ENCODE measurements at places on chromosomes 11 and 22.

- DNase-seq = no peak
These were observed 106.3 kb downstream of the MPPED2 start for GRCh38 chr11:30479899-30480298.

GRCh38 chr11:13438291-13438690, 24.7 kb downstream of the BTBD10 start:
- DNase-seq = no peak

DNA sequence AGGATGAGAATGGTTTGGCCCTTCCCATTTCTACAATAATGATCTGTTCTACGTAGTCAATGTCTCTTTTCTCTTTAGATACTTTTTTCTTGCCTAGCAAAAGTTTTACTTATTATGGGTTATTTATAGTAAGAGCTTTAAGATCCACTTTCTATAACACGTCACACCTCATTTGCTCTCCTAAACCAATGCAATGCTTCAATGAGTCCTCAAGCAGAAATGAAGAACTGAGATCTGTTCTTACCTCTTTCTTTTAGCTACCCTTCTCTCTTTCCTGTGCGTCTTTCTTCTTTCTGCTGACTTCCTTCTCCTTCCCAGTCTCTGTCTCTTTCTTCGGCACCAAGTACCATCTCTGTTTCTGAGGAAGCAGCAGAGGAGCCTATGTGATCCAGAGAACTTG, 61.8 kb downstream of the SNX19 start:
- no peak for DNase-seq

GRCh38 chr22:42001121-42001520, 2.5 kb downstream of the WBP2NL start:
- DNase-seq = no peak

DNA sequence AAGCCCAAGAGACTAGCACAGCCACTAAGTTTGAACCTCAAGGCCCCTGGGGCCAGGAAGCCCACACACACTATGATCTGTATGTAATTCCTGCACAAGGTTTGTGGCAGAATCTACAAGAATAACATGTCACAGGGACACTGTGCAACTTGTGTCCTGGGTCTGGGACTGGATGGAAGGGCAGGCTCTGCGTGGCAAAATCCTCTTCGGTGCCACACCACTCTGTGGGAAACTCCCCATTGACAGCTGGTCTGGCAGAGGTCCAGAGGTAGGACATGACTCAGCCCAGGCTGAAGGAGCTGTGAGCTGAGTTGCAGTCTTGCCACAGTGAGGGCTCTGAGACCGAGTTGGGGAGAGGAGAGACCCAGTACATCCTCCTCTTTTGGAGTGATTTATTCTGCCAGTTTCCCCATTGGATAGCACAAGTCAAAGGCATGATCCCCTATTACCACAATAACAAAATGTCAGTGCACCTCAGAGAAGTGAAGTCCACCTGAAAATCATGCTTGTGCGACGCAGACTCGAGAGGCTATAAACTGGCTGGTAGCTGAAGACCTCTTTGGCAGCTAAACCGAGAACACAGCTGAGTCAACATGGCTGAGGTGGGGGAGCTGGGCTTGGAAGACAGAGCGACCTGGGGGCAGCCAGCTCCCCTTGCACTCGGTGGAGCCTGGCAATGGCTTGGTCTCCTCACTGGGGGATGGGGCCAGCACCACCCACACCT, 23.3 kb upstream of the SERPIND1 start:
- peak; percentile 44 for DNase-seq

DNA sequence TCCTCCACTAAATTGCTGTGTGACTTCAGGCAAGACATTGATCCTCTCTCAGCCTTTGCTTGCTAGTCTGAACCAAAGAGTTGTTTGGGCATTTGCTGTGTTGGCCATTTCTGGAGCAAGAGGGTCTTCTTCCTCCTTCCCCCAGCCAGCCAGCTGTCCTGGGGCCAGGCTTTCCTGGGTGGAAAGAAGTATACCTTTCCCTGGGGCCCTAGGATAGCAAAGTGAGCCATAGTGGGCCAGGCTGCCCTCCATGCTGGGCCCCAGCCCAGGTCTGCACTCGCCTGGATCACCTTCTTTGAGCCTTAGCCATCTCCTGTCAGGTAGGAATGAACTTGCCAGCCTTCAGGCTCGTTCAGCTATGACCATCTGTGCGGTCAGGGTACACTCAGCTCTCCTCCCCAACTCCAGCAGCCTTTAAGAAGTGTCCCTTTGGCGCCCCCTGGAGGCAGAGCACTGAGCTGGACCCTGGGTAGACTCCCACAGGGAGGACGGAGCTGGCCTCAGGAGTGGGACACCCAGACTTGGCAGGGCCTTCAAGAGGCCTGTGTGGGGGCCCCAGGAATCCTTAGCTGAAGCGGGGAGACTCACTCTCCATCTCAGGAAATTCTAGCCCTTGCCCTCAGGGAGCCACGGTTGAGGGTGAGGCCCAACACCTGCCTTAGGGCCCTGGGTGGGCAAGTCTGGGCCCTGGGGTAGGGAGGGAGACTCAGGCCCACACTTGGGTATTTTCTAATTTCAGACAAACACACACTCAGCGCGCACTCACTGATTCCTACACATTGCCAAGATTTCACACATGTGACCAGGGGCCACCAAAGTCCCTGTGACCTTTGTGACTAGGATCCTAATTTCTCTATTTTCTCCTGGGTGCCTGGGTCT, 35.6 kb upstream of the TPBGL start:
- DNase-seq = peak; percentile 78

DNA sequence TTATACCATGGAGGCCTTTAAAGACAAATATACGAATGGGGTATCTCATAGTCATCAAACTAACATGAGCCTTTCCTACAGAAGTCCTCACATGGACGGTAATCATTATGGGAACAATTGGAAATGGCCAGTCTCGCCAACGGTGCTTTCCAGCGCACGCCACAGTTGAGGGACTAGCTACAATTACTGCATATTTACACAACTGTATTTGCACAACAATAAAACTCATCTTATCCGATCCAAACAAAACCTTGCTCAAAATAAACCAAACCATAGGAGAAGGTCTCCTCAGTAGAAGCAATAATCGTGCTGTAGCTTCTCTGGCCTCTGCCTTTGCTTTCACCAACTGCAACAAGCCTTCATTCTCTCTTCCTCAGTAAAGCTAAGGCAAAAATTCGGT, 5.9 kb downstream of the CADM1 start:
- DNase-seq = no peak

DNA sequence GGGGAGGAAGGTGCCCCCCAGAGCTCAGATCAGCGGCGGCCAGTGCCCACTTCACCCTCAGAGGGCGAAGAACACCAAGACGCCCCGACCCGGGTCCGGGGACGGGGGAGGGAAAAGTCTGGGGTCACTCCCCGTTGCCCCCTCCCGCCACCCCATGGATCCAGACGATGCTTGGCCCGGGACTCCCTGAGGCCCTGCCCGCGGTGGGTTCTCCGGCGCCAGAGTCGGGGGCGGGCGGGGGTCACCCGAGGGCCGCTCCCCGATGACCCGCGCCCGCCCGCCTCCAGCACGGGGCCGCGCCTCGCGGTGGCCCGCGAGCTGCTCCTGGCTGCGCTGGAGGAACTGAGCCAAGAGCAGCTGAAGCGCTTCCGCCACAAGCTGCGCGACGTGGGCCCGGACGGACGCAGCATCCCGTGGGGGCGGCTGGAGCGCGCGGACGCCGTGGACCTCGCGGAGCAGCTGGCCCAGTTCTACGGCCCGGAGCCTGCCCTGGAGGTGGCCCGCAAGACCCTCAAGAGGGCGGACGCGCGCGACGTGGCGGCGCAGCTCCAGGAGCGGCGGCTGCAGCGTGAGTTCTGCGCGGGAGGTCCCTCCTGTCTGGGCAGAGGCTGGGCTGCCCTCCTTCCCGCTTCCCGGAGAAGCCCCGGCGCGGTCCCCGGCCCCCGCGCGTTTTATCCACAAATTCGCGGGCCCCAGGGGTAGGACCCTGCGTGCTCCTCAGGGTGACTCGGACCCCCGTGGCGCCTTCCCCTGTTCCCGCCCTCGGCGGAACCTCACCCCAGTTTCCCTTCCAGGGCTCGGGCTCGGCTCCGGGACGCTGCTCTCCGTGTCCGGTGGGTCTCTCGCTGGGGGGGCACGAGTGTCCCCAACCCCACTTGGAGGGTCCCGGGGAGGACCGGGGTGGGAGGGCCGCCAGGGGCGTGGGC, 1.1 kb downstream of the NLRP6 start:
- no peak for DNase-seq

- DNase-seq = no peak
These were observed 38.9 kb downstream of the ZNF195 start for GRCh38 chr11:3340025-3340424.

DNA sequence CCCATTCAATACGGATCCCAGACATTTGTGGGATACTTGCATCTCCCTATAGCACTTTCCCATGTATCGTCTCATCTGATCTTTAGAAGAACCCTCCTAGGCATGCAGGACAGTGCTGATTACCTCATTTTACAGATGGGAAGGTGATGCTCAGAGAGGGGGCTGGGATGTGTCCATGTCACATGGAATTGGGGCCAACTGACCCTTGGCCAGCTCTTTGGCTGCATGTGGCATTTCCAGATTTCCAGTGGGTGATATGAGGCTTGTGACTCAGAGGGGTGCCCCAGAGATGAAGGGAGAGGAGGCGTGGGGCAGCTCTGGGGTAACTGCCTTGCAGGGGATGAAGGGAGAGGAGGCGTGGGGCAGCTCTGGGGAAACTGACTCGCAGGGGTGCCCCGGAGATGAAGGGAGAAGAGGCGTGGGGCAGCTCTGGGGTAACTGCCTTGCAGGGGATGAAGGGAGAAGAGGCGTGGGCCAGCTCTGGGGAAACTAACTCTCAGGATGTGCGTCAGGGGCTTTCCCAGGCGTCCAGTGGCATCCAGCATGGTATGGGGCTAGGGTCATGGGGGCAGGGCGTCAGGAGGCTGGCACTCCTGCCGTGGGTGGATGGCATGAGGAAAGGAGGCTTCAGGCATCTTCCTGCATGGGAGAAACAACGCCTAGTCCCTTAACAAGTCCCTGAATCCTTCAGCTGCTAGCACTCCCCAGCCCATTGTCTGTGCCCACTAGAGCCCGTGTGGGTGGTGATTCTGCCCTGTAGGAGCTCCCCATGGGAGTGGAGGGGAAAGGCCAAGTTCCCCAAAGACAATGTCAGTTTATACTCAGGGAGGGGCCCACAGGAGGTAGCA, 11.9 kb upstream of the CERK start:
- no peak for DNase-seq

DNA sequence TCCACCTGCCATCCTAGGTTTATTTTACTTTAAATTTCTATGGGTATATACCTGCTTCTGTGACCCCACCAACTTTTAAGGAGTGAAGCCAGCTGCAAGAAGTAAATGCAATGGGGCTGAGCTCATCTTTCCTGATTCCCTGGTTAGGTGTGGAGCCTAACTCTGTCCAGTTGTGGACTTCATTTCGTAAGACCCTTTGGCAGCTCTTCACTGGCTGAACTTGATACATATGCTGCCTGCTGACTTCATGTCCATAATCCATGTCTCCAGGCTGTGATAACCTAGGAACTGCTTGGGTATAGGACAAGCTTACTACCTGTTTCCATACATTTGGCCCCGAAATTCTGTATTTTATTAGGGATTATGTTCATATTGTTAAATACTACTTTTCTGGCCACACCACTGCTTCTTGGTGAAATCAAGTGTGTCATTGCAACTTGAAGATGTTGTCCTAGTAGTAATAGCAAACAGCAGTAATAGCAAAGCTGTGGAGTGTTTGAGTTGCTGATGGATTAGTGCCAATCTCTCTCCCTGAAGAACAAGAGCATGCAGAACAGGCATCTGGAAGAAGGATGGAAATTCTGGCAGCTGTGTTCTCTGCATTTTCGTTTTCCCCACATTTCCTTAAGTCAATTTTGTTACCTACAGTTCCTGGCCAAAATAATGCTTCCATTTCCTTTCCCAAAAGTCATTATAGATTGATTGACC, 31.2 kb downstream of the LDLRAD3 start:
- DNase-seq = no peak

DNA sequence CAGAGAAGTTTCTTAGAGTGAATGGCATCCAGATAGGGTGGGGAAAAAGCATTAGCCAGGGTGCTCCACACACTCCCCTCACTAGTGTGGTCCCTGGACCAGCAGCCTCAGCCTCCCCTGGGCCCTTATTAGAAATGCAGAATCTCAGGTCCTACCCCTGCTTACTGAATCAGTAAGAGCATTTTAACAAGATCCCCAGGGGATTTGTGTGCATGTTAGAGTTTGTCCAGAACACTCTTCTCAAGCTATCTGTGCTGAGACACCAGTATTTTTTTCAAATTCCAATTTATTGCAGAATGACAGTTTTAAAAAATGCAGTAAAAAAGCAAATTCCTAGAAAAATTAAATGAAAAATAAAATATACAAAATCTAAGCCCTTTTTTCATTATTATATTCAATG, 123.1 kb downstream of the MIAT start:
- DNase-seq = no peak

- no peak for DNase-seq
These were observed 5.9 kb upstream of the IFITM3 start for GRCh38 chr11:326592-326841.

DNA sequence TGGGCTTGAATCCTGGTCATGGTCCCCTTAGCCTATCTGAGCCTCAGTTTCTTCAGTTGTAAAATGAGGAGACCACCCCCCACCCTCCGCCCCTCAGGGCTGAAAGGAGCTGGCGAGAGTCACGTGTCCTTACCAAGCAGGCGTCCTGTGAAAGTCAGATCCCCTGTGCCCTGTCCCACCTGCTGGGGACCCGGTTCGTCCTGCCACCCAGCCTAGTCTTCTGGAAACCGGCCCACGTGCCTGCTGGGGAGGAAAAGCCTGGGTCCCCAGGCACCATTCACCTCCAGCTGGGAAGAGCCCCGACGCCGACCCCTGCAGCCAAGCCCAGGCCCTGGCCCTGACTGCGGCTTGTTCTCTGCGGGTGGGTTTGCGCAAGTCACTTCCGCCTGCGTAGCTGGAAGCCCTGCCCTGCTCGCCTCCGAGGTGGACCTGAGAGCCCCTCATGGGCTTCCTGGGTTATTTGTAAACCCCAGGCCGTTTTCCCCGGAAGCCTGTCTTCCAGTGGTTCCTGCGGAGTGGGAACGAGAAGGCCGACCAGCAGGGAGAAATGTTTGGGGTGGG, 679 bp upstream of the SSH3 start:
- no peak for DNase-seq

GRCh38 chr11:19345519-19345847, 104.7 kb upstream of the E2F8 start:
- DNase-seq = no peak

- no peak for DNase-seq
These were observed 14.2 kb downstream of the AP5B1 start for GRCh38 chr11:65766535-65766934.

GRCh38 chr11:41836431-41836830, 377.0 kb upstream of the LRRC4C start:
- no peak for DNase-seq

GRCh38 chr11:29173660-29174062, 843.2 kb downstream of the KCNA4 start:
- DNase-seq = no peak

GRCh38 chr22:30015846-30016245, 64.4 kb upstream of the HORMAD2 start:
- no peak for DNase-seq

GRCh38 chr11:83070731-83071566, 748 bp downstream of the RAB30 start:
- DNase-seq = no peak

- DNase-seq = no peak
These were observed 91.1 kb upstream of the B3GAT1 start for GRCh38 chr11:134503100-134503499.

GRCh38 chr11:9703280-9703679, 39.4 kb downstream of the SWAP70 start:
- no peak for DNase-seq
